Stimulated activated CD4-positive, alpha-beta T cell treated with anti-CD3 and anti-CD28 coated beads, Interleukin-4, amount 100 ng/mL, for 1 hour (primary cell): ENCODE measurements at places on chromosomes 3 and 15.

DNA sequence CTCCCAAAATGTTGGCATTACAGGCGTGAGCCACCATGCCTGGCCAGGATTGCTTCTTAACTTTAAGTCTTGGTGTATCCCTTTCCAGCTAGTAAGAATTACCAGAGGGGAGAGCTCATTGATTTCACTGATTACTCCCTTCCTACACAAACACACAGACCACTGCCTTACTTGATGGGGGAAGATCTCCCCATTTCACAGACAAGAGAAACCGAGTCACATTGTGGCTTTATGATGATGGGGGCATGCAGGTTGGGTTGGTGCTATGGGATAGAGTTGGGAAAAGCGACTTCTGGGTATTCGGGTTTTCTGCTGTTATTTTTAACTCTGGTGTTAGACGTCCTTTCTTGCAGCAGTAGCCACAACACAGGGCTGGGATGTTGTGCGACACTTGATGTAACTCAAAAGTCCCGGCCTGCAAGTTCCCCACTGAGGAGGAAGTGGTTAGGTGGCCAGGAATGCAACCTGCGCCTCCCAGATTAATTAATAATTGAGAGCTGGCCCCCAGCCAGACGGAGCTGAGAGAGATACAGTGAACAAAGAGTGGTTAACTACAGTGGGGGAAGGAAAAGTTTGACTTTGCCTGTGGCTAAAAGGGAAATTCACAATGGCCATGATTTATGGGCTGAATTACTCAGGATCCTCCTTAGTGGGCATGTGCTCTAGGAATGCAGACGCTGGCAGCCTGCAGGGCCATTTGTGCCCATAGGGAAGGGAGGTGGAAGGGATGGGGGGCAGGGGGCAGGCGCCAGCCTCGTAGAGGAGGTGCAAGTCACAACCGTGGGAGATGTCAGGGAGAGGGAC, 63.6 kb downstream of the SMAD6 start:
- DNase-seq = no peak

GRCh38 chr3:164918905-164919304, 159.4 kb downstream of the SI start:
- DNase-seq = no peak

DNA sequence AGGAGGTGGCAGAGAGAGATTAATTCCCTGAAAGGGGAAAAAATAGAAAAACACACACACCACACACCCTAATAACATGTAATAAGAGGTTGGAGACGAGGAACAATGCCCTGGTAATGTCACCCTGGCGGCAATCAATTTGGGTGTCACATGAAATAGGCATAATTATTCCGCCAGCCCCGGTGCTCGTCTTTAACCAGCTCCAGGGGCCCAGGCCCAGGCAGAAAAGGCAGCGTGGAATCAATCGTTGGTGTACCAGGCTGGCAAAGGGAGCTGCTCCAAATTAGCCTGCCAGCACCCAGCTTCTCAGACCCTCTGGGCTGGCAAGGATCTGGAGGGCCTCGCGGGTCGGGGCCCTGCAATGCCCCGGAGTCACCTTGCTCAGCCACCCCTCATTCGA, 5.6 kb downstream of the LINGO1 start:
- DNase-seq = no peak

- DNase-seq = no peak
Observed at GRCh38 chr3:176633511-176633910, 563.8 kb downstream of the TBL1XR1 start.

GRCh38 chr3:85482213-85482490, 523.4 kb downstream of the CADM2 start:
- DNase-seq = no peak

- peak; percentile 42 for DNase-seq
Observed at GRCh38 chr3:195900436-195901355, 7.7 kb downstream of the TNK2 start.

DNA sequence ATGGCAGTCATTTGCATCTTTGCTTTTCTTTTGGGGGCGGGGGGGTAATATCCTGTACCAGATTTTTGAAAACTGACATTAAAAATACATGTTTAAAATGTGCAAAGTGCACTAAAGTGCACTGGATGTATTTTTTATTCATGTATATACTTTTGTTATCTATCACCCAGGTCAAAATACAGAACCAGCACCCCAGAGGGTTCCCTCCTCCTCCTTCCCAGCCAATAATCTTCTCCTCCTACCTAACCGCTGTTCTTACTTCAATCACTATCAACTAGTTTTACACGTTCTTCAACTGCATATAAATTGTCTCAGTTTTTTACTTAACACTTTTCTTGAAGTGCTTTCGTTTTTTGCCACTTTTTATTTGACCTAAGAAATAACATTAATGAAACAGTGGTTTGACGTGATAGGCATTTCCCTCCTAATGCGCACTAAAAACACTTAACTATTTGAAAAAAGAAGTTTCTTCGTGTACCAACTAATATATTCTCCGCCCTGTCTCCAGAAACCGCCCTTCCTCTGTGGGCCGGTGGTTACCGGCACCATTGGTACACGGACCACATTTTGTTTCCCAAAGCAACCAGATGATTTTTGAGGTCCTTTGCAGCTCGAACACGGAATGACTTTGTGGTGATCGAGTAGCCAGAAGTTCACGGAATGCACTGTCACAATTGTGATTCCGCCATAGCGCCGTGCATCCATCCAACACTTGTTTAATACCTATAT, 836 bp upstream of the AKAP13 start:
- DNase-seq = peak; percentile 8

DNA sequence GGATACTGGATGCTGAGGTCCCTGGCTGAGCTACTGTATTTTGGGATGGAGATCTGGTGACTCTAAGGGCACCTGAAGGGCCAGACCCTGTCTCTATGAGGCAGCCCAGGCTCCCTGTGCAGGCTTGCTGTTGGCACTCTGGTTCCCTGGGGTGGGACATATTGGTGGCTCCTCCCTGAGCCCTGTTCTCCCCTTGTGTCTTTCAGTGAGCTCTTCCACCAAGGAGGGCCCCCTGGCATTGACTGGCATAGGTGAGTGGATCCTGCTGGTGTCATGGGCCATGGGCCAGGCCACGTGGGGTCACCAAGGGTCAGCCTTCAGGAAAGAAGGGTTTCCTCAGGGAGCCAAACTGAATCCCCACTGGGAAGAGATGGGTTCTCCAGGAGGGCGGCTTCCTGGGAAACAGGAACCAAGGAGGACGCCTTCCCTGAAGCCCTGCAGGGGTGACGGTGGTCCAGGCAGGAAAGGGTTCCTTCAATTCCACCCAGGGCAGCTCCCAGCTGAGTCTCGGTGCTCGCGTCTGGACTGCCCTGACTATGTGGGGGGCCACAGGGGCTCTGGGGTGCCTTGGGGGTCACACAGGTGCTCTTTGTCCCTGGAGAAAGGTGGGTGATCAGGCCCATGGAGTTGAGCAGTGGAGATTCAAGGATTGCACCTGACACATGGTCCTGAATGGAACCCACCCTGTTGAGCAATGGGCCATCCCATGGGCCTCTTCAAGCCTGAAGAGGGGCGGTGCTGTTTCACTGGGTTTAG, 220.4 kb downstream of the SNRPN start:
- DNase-seq = no peak
